ENCODE measurements at places on chromosomes 12 and 14. TPM values are rescaled to one million over a fixed set of nuclear protein-coding genes. Genes with fewer than 3 reads are reported as not detected.
A peak's percentile ranks its signal among the peaks of the same experiment; 100 is the strongest.

DNA sequence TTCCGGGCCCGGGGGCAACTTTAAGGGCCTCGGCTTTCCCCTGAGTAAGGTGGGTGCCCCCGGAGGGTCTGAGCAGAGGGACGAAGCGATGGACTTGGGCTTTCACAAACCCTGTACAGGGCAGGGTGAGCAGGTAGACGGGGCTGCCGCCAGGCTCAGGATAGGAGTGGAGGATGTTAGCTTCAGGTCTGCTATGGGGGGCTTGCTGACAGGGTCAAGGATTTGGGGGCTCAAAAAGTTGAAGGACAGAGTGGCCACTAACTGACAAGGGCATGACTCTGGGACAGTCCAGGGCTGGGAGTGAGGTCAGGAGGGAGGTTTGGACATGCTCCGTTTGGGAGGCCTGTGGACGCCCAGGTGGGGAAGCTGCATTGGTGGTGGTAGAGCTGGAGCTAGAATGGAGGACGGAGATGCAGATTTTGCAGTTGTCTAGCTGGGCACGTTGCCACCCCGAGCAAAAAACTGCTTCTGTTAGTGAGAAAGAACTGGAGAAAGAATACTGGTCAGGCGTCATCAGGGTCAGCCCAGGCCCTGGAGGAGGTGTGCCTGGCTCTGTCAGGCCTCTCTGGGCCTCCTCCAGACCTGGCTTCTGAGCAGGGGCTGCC lies 113.3 kb downstream of the ADGRD1 start:
- no peaks in the 10 kb centered on the region for H3K27me3 ChIP-seq
- H3K4me1 ChIP-seq: no peaks in the 10 kb centered on the region
- H3K36me3 ChIP-seq: no peaks in the 10 kb centered on the region
- no peak overlapping the region for H3K27ac ChIP-seq
- no peak for DNase-seq

DNA sequence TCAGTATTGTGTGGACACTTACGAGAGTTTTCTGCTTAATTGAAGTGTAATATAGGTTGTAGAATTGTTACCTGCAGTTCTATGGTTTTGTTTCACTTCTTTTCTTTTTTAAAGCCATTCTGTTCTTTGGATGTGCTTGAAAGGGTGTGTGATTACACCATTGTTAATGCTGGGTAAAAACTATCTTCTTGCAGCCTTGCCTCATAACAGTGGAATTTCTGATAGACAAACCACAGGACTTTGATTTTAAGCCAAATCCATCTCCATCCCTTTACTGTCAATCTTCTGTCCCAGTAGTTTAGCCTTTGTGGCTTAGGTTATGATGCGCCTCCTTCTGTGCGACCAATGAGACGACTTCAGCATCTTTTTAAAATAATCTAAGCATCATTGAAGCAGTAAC lies 182.3 kb downstream of the PELI2 start:
- peaks cover 9% of the 10 kb centered on the region for H3K36me3 ChIP-seq
- H3K4me1 ChIP-seq: no peaks in the 10 kb centered on the region

DNA sequence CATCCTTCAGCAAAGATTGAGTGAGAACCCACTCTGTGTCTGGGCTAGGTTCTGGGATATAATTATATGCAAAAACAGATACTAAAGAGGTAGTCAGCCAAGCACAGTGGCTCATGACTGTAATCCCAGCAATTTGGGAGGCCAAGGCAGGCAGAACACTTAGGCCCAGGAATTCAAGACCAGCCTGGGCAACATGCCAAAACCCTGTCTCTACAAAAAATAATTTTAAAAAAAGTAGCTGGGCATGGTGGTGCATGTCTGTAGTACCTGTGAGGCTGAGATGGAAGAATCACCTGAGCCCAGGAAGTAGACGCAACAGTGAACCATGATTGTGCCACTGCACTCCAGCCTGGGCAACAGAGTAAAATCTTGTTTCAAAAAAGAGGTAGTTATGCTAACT lies 237.5 kb upstream of the HMGA2 start:
- no peak overlapping the region for H3K4me3 ChIP-seq
- no peak for DNase-seq
- H3K4me1 ChIP-seq: peaks cover 4% of the 10 kb centered on the region
- no peak overlapping the region for H3K27ac ChIP-seq
- H3K36me3 ChIP-seq: no peaks in the 10 kb centered on the region
- H3K27me3 ChIP-seq: no peaks in the 10 kb centered on the region

The AMN gene
- 0.23 TPM for total RNA-seq

DNA sequence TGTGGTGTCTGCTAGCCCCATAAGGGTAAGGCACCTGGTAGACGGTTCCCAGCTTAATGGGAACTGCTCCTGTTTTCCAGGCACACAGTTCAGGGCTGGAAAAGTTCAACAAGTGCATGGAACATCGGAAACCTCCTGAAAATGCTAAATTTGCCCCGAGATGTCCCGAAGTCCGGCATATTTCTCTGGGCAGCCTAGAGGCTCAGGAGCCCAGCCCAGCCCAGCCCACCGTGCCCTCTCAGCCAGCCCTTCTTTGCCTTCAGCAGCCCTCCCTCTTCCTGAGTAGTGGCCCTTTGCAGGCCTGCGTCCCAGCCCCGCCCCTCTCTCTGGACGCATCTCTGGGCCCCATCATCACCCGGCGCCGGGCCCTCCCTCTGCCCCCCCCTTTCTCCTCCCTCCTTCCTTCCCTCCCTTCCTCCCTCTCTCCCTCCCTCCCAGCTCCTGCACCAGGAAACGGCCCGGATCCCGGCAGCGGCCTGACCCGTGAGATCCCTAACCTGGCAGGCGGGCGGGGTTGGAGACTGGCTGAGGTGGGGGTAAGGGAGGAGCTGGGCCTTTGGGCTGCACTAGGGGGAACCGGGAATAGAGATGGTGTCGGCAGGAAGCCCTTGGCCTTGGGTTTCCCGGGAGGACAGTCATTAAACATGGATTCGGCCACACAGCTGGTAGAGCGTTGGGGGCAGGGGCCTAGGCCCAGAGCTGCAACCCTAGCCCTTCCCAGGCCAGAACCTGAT lies at the start of gene BCL2L2:
TSS of gene BCL2L2 (plus strand) at position 422 of the 734 bp plus-strand sequence. CDS start 935 bp downstream, outside the sequence.
- no peaks in the 10 kb centered on the region for H3K36me3 ChIP-seq
- peaks cover 42% of the 10 kb centered on the region for H3K4me1 ChIP-seq
- H3K27me3 ChIP-seq: no peaks in the 10 kb centered on the region
- peak; percentile 76 for DNase-seq
- H3K4me3 ChIP-seq: peak within 1 kb of the TSS; percentile 93

GRCh38 chr12:101823891-101824290 lies 6.9 kb downstream of the GNPTAB start:
- H3K27me3 ChIP-seq: peaks cover under 1% of the 10 kb centered on the region
- peak; percentile 20 for DNase-seq
- peak overlapping the region; percentile 78 for H3K27ac ChIP-seq
- H3K4me1 ChIP-seq: peaks cover 11% of the 10 kb centered on the region
- peak overlapping the region; percentile 60 for H3K4me3 ChIP-seq

- peaks cover 14% of the 10 kb centered on the region for H3K36me3 ChIP-seq
- peaks cover 62% of the 10 kb centered on the region for H3K4me1 ChIP-seq
- peak overlapping the region; percentile 99 for H3K27ac ChIP-seq
- H3K27me3 ChIP-seq: peaks cover 31% of the 10 kb centered on the region
Observed at GRCh38 chr12:121801595-121802484, 2.0 kb upstream of the SETD1B start.

The ZC3H10 gene
- 19.1 TPM for total RNA-seq

DNA sequence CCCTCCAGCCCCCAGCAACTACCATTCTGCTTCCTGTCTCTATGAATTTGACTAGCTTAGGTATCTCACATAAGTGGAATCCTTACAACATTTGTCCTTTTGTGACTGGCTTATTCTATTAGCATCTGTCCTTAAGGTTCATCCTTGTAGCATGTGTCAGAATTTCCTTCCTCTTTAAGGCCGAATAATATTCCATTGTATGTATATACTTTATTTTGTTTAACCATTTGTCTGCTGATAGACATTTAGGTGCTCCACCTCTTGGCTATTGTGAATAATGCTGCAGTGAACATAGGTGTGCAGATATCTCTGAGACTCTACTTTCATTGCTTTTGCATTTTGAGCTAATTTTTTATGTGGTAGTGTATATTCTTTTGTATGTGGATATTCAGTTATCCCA lies 75.7 kb downstream of the SPATS2 start:
- H3K4me1 ChIP-seq: no peaks in the 10 kb centered on the region
- peaks cover 20% of the 10 kb centered on the region for H3K36me3 ChIP-seq
- no peak overlapping the region for H3K27ac ChIP-seq
- H3K4me3 ChIP-seq: no peak overlapping the region

The JAG2 gene
- total RNA-seq: 4.2 TPM

The AVPR1A gene
- not detected for total RNA-seq

DNA sequence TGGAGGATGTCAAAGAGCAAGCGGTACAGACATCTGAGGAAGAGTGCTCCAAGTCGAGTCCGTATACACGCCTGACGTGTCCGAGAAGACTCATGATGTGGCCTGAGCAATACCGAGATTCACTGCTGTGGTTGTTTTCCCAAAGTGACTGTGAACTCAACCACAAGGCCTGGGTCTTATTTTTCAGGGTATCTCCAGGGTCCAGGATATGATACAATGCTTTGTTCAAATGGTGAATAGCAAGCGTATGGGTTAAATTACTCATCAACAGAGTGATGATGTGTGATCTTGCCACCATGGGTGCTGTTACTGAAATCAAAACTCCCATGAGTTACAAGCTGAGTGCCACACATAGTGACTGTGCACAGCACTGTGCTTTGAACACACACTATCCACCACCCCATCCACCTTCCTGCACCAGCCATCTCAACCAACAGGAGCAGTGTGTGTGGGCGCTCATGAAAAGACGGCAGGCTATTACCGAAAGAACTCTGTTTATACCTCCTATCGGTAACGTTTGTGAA lies 109.6 kb downstream of the BCAT1 start:
- no peak overlapping the region for H3K4me3 ChIP-seq
- DNase-seq: no peak
- no peaks in the 10 kb centered on the region for H3K27me3 ChIP-seq
- H3K4me1 ChIP-seq: peaks cover 33% of the 10 kb centered on the region

The VAMP1 gene
- total RNA-seq: 9.8 TPM

DNA sequence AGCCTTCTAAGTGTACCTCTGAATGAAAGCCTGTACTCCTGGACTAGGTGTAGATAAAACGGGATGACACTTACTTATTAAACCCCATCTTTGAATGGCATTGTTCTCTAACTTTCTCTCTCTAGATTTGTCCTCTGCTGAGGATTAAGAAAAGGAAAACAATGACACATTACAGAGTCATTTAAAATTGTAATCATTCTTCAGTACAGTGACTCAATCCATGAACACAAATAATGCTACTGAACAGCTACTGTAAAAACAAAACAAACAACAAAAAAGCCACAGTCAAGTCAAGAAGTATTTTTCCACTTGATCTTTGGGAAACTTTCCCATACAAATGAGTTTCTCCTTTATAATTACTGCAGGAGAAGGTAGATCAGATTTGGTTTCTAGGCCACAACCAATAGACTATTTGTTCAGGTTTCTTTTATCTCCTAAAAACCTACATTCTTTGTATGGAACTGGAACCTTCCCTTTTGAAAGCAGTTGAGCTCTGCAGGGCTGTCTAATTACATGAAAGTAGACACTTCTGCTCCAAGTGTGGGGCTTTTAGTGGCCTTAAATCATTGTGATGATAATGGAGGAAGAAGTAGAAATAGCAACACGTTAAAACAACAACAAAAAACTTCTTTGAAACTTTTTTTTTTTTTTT lies 219.1 kb downstream of the ESR2 start:
- peak overlapping the region; percentile 8 for H3K27ac ChIP-seq
- DNase-seq: no peak
- H3K4me3 ChIP-seq: no peak overlapping the region

The MAPKAPK5 gene
- total RNA-seq: 81.6 TPM

Measured in neural crest cell (in vitro differentiated cells).